ENCODE measurements at places on chromosomes 5 and 9.

DNA sequence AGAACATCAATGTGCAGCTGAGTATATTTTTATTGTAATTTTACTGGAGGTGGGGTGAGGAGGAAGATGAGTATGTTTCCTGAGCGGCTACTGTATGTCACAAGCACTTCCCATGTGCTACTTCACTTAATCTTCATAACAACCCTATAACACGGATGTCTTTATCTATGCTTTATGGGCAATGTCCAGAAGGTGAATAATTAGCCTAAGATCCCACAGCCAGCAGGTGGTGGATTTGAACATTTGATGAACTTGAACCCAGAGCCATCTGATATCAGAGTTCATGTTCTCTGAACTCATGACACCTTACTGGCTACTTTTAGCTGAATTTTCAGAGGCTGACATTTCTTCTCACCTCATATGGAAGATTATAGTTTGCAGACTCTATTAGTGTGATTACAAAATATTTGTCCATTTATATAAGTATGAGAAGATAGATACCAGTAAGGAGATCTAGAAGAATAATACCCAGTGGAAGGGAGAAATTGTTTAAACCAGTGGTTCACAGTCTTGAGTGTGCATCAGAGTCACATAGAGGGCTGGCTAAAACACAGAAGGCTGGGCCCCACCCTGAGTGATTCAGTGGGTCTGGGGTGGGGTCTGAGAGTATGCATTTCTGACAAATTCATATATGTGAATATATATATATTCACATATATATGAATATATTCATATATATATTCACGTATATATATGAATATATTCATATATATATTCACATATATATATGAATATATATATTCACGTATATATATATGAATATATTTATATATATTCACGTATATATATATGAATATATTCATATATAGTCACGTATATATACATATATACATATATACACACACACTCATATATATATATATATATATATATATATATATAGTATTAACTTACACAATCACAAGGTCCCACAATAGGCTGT is 164.4 kb upstream of the NR3C1 start:
- no peak for DNase-seq

DNA sequence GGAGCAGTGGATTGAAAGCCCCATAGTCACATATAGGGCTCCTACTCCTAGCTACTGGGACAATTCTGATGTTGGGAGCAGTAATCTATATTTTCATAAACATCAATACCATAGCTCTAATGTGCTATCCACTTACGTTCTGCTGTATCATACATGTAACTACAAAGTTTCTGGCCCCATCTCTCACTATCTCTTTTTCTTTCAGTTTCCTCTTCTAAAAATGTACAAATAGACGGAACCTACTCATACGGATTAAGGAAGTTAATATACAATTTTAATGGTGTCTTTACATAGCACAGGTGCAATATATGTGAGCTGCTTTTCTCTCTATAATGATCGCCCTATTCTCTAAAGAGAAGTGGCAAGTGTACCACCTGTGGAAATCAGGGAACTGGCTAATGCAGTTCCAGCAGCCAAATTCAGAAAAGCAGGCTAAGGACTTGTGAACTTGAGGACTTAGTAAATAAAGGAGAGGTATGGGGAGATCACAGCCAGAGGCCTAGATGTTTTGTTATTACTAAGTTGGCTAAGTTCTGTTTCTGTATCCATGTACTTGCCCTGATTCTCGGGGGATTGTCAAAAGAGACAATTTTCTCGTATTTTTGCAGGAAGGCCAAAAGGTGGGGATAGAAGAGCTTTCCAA is 1021.9 kb downstream of the CDH12 start:
- DNase-seq: no peak

- no peak for DNase-seq
Observed at GRCh38 chr5:167839065-167839464, 452.4 kb upstream of the WWC1 start.

DNA sequence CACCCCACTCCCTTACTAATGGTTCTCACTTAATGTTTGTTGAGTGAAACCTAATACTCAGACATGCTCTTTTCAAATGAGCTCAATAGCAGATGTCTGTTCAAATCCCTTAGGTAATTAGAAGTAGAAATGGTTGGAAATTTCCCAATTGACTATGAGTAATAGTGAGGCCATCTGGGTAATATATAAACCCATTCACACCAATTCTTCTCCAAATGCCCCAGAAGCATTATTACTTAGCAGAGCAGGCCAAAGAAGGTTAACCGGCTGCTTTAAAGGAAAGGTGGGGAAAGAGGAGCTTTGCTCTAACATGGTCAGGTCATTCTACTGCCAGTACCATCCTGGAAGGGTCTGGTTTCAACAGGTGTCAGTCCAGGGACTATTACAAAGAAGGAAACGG is 119.5 kb upstream of the MTAP start:
- DNase-seq: no peak

DNA sequence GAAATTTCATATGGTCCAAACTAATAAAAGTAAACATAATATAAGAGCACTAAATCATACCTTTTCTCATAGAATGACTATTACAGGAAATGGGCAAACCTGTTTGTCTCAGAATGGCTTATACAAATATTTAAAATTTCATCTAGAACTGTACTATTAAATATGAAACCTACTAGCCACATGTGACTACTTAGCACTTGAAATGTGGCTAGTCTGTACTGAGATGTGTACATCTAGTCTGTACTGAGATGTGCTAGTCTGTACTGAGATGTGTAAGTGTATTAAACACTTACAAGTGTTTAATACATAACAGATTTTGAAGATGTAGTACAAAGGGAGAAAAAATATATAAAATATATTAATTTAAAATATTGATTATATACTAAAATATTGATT is 22.4 kb downstream of the ABITRAM start:
- DNase-seq: no peak

- DNase-seq: no peak
Observed at GRCh38 chr5:88662846-88663245, 220.1 kb downstream of the MEF2C start.

- DNase-seq: no peak
Observed at GRCh38 chr5:98783051-98783649, 9.7 kb downstream of the RGMB start.

DNA sequence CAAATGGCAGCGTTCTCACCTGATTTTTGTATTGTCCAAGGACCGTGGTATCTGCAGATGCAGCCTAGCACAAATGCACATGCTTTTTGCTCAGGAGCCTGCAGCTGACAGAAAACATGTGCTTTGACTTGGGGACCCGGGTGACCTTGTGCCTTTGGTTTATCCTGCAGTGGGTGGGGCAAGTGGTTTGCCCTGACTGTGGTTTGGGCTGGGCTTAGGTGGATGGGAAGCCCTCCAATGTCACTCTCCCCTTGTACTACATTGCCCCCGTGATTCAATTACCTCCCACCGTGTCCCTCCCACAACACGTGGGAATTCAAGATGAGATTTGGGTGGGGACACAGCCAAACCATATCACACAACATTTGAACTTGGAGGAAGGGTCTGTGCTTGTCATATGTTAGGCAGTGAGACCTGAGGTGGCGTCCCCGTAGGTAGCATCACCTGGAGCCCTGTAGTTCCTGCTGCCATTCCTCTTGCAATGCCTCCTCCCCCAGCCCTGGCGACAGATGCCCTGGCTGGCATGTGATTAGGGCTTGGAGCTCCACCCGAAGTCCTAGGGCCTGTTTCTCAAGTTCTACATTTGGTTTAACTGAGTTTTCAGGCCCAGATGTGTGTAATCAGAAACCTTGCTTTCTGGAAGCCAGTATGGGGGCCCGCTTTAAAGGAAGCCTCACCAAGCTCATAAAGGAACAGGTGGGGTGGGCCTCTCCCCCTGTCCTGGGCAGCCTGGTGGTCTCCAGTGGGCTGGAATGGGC is 2.1 kb downstream of the ANKRD33B start:
- peak; percentile 52 for DNase-seq

DNA sequence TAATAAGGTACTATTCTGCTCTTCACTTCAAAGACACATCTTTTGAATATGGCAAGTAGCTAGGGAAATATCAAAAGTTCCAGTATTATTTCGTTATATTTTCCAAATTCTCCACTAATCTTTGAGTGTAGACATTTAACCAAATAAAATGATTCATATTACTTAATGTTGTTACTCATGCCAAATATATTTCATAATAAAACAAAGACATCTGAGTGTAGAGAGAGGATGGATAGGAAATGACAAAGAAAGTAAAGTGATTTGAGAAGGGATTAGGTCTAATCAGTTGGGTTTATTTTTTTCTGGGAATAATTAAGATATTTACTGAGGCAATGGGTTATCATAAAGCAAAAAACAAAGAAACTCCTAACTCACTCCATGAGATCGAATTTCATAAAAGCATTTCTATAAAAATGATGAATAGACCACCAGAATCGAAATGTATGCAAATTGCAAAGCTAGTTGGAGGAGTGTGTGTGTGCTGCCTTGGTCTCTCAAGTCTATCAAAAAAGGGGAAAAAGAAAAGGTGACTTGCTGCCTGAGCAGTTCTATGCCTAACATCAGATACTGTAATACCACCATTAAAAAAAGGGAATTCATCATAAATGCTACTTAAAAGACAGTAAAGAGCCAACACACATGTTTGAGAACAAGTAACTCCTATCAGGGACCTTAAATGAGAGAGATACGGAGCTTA is 255.5 kb downstream of the PDE4D start:
- DNase-seq: no peak

DNA sequence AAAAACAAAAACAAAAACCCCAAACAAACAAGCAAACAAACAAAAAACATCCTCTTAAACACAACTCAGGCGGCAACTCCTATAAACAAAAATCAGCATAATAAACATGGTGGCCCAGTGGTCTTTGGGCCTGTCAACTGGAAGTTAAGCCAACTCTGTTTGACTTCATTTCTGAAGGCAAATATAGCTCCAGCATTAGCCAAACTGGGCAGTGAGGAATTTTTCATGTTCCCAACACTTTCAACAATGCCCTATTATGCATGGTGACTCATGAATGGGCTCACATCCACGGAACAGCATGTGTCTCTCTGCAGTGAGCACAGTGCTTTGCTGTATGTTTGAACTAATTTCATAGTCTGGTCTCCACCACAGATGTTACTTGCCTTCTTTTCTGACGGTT is 143.9 kb upstream of the STC2 start:
- no peak for DNase-seq

GRCh38 chr5:11642438-11642837 is 261.8 kb downstream of the CTNND2 start:
- no peak for DNase-seq

GRCh38 chr5:80705216-80705769 is 50.5 kb upstream of the DHFR start:
- no peak for DNase-seq

DNA sequence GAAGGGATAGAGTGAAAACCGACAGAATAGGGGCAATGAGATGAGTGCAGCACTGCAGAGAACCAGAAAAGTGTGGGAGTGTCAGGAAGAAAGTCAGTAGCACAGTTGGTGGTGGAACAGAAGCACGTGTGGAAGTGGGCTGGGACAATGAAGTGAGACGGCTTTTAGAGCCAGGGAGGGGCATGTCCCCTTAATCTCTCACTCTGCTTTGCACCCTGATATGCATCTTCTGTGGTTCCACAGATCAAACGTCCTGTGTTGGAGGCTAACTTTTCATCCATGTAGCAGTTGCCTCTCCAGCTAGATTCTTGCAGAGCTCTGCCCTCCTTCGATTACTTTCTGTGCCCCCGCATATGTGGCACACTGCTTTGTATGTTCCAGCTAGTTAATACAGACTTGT is 163.6 kb downstream of the DOCK8 start:
- DNase-seq: no peak

DNA sequence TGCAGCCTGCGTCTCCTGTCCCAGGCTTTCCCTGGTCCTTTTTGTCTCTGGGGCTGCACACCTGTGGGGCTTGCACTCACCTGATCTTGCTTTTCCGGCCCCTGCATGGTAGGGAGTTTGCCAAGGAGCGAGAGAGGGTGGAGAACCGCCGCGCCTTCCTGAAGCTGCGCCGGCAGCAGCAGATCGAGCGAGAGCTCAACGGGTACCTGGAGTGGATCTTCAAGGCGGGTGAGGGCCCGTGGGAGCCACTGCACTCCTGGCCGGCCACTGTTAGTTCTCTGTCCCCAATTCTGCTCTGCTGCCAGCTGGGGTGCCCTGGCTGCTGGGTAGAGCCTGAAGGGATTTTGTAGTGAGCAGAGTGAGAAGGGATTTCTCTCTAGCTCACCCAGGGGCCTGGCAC is 78.0 kb downstream of the CACNA1B start:
- no peak for DNase-seq

GRCh38 chr5:123807177-123807945 is 295.4 kb downstream of the CSNK1G3 start:
- peak; percentile 77 for DNase-seq

DNA sequence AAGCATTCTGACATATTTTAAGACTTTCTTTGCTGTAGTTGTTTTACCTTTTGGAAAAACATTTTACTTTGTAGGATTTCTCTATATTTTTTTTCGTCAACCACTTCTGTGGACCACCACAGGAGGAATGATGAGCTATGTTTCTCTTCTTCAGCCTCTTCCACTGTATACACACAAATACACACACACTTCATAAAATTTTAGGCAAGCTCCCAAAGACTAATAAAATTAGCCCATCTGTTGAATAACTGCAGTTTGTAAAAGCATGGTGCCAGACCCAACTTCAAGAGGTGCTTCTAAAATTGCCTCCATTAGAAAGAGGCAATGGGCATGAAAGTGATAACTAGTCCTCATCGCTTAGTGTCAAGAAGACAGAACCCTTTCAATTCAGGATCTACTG is 4.1 kb upstream of the CEP120 start:
- DNase-seq: no peak

- no peak for DNase-seq
Observed at GRCh38 chr9:87350915-87351314, 146.8 kb upstream of the DAPK1 start.

DNA sequence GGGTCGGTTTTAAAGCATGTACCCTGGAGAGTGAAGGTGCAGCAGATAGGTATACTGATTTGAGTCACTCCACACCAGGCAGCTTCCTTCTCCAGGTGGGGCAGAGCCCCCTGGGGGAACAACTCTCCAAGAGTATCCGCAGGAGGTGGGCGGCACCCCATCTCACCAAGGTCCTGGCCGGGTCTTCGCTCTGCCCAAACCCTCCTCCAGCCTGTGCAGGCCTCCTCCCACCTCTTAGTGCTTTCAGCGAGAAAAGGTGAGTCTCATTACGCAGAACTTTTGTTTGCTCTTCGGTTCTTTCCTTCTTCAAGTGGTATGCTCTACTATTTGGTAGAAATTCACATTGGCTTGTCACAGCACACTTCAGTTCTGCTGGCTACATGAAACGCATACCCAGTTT is 13.7 kb downstream of the SPACA9 start:
- no peak for DNase-seq
